GM12892 (cell line): ENCODE measurements at places on chromosomes 6 and 20.

DNA sequence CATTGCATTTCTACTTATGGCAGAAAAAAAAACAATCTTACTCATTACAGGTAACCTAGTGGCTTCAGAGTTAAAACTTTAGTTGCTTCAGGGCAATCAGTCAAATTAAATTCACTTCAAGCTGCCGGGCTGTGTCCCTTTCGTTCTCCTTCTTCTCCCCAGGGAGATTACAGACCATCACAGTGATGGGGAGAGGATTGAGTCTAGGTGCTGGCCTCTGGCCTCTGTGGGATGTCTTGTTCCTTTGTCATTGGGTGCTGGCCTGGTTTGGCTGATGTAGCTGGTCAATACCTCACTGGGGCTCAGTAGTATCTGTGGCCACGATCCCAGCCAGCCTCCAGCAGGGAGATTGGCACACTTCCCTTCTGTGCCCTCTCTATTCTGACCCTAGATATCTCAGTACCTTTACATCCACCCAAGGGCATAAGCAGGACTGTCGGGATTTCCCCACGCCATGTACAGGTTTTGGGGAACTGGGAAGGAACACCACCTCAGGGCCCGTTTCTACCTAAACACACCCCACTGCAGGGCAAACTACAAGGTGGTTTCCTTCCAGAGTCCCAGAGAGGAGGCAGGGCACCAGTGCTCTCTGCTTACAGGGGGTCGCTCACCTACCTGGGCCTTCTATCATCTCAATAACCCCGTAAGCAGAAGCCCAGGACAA, 15.4 kb downstream of the FYN start:
- no peak for DNase-seq

DNA sequence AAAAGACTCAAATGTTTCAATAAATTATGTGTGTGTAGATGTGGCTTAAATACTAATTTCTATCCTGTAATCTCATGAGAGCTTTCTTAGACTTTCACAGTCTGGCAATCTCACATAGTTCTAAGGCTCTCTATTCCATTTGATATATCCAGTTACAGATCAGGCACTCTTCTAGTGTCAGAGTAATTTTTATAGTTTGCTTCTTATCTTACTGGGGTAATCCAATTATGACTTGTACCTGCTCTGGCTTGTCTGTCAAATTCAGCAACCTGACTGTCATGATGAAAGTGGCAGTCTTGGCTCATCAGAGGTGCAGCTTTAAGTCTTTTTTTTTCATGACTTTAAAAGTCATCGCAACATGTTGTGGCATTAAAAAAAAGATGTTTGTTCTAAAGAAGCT, 513.2 kb upstream of the MAN1A1 start:
- no peak for DNase-seq

GRCh38 chr6:30647242-30648116, 546 bp downstream of the C6orf136 start:
- peak; percentile 88 for DNase-seq

GRCh38 chr6:170206317-170206621, 84.6 kb downstream of the DLL1 start:
- no peak for DNase-seq

DNA sequence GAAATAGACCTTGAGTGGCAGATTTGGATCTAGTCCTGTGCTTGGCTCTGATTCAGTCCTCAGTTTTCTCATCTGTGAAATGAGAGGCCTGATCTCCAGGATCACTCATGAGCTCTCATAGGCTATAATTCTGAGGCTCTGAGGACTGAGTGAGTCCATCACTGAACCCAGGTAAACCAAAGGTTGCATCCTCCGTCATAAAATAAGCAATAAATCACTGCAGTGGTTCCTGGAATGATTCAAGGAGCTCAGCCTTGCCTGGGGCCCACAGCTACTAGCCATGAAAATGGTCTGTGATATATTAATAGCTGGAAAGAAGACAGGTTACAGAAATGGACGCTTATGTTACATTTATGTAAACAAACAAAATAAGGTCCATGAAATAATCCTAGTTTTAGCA, 124.8 kb downstream of the MAP3K7 start:
- no peak for DNase-seq

DNA sequence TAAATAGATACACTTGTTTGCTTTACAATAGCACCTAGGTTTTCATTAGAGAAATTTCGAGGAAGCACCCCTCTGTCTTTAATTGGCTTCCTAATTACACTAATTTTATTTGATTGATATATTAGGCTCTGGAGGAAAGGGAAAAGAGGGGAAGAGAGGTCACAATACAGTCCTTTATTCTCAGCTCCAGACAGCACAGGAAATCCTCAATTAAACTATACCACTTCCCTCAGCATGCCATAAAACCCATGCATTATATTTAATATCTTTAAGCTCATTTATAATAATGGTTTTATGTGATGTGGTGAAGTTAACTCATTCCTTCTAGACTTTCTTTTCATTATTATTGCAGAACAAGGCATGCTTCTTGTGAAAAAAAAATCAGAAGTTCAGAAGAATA, 17.7 kb upstream of the PDE7B start:
- DNase-seq, result no peak

DNA sequence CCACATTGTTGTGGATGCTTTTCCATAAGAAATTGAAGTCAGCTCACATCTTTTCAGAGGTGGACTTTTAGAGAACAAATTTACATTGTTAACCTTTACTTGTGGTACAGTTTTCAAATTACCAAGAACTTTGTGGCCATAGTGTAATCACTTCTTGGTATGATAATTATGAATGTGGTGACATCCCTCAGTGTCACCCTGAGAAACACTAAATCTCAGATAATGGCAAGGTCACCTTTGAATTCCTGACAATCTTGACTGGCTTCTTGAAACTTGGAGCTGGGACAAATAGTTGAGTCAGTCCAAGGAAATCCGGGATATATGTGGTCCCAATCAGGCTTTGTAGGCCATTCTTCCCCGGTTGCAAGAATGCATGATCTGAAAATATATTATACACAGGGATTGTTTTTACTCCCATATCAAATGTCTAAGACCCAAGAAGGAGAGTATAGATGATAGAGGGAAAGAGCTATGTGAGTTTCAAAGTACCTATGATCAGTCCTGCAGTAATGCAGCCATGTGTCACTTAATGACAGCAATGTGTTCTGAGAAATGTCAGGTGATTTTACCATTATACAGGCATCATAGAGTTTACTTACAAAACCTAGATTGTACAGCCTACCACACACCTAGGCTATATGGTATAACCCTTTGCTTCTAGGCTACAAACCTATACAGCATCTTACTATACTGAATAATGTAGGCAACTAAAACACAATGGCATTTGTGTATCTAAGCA, 120.8 kb upstream of the MTHFD1L start:
- DNase-seq, result no peak

DNA sequence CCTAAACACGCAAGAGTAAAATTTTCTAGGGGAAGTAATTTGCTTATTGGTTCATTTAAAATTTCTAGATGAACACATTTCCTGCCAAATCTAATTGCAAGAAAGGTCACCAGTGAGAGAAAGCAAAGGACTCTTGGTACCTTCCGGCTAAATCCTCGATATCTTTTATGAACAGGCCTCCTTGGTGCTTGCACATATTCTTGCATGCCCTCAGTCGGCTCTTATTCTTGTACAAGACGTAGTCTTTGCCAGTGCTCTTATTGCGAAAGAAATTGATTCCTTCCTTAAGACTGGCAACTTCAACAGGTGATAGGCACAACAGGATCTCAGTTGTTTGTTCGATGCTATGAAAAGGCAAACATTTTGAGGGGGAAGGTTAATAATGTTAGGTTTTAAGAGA, 141.7 kb upstream of the CARMIL1 start:
- DNase-seq, result no peak

- DNase-seq, result no peak
These were observed 512.8 kb upstream of the JARID2 start for GRCh38 chr6:14732844-14733757.

DNA sequence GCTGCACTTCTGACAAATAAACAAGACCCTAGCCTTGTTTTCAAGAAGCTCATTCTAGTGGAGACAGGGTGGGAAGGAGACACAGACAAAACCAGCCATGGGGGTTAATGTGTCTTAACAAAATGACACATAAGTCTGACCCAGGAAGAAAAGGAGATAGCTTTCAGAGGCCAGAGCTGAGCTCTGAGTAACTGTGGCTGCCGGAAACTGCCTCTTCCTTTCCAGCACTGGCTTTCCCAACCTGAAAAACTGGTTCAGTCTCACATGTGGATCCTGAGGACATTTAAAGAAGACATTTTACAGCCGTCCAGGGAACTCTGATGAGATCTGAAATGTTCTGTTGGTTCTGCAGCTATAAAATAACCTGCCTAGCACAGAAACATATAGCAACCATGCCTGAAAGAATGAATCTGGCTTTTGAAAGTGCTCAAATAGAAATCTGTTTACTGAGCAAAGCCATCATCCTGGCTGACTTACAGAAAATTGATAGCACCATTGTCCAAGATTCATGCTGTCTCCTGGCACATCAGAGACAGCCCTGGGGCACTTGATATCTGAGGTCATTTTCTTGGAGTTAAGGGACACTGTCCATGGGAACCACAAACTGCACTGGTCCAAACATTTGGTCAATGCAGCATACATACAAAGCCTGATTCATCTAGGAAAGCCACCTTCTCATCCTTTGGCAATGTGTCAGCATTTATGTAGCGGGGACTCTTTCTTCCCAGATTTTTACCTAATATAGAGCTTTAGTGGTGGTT, 83.2 kb upstream of the PAX1 start:
- no peak for DNase-seq

- no peak for DNase-seq
These were observed 41.0 kb downstream of the PSMB9 start for GRCh38 chr6:32895006-32895345.

- no peak for DNase-seq
These were observed 426.4 kb downstream of the PREX1 start for GRCh38 chr20:48401359-48401758.

DNA sequence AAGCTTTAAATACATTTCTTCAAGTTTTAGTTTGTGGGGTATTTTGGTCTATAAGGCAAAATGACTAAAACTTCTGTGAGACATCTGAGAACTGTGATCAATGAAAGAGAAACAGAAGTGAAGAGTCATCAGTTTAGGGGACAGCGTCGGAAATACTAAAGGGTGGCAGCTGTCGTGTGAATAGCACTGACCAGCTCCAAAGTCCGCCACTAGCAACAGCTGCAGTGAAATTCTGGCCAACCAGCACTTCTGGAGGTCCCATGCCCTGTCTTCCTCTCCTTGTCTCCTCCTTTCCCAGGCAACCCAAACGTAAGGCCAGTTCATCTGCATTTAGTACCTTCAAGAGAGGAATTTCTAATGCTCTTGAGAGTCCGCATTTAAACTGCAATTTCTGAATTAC, 87.5 kb downstream of the DACT2 start:
- DNase-seq, result no peak

- DNase-seq, result no peak
These were observed 23.1 kb downstream of the PFDN4 start for GRCh38 chr20:54231036-54231435.

GRCh38 chr20:36847009-36847709, 28.8 kb upstream of the TLDC2 start:
- no peak for DNase-seq

- no peak for DNase-seq
These were observed 669 bp upstream of the TMEM30A start for GRCh38 chr6:75285283-75285639.

- DNase-seq, result no peak
These were observed 5.9 kb downstream of the ZNF292 start for GRCh38 chr6:87161299-87161698.

- DNase-seq, result no peak
These were observed 120.0 kb downstream of the SLC16A10 start for GRCh38 chr6:111207141-111207858.

DNA sequence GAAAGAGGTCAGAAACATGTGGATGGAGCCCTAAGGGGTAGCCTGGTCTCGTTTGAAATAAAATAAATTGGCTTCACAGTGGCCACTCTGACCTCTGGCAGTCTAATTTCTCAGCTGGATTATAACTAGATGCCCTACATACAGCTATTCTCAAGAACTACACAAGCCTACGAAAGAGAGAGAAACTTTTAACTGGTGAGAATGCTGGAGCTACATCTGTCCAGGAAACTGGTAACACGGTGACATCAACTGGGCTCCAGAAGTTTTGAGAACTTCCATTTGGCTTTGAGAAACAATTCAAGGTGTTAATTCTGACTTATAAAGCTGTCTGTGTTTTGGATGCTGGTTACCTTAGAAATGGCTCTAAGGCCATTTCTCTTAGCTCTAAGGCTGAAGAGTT, 187.3 kb upstream of the TENT5A start:
- DNase-seq, result no peak

DNA sequence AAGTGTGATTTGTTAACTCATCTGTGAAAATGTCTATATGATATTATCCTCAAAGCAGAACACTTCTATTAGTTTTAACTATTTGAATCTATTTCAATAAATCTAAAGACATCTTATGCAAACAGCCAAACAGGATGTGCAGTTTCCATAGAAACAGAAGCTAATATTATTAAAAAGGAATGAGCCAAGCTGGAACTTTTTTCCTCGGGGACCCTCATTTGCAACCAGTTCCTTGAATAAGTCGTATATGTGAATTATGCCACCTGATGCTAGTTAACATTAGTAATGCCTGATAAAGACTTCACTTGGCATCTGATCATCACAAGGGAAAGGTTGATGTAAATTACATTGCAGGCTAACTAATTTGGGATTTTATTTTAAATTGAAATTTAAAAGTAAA, 216.9 kb upstream of the SMLR1 start:
- no peak for DNase-seq

DNA sequence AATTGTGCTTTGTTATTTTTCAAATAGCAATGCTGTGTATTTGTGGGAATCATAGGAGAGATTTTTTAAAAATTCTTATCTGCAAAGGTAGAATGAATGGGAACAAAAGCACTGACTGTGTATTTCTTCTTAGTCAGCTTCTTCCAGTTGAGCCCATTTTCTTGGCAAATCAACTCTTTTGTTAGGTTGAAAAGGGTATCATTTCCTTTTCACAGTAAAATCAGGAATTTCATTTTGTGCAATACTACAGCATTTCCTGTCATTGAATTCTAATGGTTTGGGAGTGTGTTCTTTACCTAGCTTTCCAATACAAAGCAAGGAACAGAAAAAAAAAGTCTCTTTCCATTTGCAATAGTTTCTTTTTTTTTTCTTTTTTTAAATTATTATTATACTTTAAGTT, 19.0 kb upstream of the EXOC2 start:
- DNase-seq, result no peak

DNA sequence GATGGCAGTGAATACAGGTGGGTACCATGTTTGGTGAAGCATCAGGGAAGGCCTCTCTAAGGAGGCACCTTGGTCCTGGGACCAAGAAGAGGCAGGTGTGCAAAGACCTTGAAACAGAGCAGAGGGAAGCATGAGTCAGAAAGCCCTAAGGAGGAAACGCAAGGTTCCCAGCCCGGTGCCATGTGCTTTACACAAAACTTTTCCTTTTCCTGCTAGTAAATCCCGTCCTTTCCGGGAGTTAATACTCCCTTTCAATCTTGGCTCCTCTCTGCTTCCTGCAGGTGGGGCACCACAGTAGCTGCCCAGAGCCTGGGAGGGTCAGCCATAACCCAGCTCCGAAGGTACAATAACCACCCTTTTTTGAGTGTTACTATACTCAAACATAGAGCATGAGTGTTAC, 19.4 kb upstream of the SLC23A2 start:
- DNase-seq, result no peak

- no peak for DNase-seq
These were observed 206.5 kb upstream of the EYA4 start for GRCh38 chr6:133034509-133035206.

- no peak for DNase-seq
These were observed 19.4 kb upstream of the TRIM27 start for GRCh38 chr6:28943223-28943556.
